NCI-H1105 (cell line): ENCODE measurements at places on chromosomes 3 and 15.
A peak's percentile ranks its signal among the peaks of the same experiment; 100 is the strongest.

DNA sequence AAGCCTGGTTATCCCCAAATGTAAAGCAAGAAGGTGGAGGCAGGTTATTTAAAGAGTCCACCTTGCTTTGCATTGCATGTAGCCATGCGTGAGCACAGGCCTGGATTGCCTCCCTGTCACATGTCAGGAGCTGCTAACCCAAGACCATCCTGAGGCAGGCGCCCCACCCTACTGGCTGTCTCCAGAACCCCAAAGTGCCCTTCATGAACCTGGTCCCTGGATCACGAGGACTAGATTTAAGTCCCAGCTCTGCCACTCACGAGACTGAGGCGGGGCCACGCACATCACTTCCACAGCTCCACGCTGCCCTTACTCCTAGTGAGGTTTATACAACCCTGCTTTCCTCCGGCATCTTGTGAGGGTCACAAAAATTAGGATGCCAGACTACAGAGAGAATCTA, 17.6 kb downstream of the MRPL46 start:
- no peak for DNase-seq

GRCh38 chr3:170330366-170330765, 27.1 kb upstream of the SKIL start:
- no peak for DNase-seq

- DNase-seq, result no peak
Measured at GRCh38 chr3:177946936-177947335, 589.3 kb upstream of the KCNMB2 start.

DNA sequence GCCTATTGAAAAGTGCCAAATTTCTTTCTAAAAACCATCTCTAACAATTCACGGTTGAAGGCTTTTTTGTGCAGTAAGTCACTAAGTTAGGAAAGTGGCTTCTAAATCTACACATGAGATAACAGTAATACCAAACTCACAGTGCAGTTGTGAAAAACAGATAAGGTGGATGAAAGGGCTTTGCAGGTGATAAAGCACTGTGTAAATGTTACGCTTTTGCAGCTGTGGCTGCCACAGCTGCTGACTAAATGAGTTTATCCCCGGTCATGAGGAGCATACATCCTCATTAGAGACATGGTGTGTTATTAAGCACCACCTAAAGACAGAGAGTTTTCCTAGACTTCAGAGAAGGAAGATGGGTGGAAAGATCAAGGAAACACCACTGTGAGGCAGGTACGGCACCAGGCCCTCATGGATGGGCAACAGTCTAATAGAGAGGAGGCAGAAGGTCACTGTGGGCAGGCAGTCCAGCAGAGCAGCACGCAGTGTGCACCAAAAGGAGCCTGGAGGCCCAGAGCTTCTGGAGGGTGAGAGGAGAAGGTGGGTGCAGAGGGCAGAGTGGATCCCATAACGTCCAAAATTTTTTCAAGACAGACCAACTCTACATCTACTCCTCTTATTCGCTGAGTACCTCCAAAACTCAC, 68.5 kb downstream of the FMN1 start:
- DNase-seq, result no peak

DNA sequence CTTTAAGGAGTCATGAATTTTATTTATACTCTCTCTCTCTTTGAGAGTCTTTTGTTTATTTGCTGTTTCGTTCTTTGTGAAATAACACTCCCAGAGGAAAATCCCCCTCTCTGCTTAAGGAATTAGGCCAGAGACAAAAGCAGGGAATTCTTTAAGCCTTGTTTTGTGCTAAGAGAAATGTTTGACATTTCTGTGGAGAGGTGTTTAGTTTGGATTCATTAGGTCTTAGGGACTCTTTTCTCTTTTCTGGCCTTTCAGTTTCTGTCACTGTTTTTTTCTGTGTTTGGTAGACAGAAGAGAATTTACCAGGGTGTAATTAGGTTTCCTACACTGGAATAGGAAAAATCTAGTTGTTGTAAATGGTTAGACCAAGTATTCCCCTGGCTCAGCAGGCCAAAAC, 241.8 kb upstream of the NR2F2 start:
- no peak for DNase-seq

DNA sequence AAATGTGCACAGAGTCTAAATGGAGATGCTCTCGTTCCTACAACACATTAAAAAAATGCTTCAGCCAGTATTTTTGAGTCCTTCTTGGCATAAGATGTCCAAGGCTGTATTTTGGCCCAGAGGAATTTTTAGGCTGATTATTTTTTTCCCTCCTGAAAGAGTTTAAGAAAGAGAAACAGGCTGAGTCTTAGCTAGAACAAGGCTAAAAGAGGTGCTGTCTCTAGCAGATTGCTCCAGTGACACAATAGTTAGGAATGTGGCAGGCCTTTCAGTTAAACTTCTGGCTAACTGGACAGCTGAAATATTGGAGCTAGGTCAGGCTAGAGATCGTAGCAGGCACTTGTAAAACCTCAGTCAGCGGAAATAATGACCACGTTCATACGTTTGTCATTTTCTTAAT, 271.4 kb upstream of the RARB start:
- no peak for DNase-seq

GRCh38 chr15:92149465-92149864, 244.2 kb upstream of the ST8SIA2 start:
- no peak for DNase-seq

DNA sequence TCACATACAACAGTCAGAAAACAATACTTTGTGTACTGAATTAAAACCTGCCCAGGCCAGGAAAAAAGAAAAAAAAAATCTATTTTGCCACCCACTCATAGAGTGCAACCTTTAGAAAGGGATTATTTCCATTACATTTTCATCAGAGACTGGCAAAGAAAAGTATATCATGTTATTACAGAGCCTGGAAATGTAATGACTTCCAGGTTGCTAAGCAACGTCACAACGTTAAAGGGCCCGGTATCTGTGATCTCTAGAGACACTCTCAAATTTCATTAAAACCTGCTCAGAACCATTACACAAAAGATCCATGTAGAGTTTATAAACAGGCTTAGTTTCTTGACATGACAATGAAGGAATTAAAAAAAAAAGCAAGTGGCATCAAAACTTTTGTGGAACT, 170.5 kb downstream of the CTNNB1 start:
- DNase-seq, result peak; percentile 14

- DNase-seq, result no peak
Measured at GRCh38 chr15:46763091-46763490, 954.2 kb upstream of the SEMA6D start.

DNA sequence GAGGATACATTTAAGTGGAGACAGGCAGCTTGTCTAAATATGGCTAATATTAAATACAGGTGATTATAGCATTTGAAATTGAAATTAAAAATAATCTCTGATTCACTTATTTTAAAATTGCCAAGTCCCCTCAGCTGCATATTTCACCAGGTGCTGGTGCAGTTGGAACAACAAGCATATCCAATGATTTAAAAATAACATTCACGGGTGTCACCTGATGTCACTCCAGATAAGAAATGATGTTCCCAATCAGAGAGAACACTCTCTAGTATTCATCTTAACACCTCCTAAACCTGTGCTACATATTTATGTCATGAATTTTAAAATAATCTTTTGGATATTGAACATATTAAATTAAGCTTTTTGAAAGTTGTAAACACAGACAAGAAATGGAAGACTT, 249.9 kb downstream of the CADM2 start:
- no peak for DNase-seq

- DNase-seq, result no peak
Measured at GRCh38 chr15:70907784-70908471, 15.3 kb downstream of the LRRC49 start.

DNA sequence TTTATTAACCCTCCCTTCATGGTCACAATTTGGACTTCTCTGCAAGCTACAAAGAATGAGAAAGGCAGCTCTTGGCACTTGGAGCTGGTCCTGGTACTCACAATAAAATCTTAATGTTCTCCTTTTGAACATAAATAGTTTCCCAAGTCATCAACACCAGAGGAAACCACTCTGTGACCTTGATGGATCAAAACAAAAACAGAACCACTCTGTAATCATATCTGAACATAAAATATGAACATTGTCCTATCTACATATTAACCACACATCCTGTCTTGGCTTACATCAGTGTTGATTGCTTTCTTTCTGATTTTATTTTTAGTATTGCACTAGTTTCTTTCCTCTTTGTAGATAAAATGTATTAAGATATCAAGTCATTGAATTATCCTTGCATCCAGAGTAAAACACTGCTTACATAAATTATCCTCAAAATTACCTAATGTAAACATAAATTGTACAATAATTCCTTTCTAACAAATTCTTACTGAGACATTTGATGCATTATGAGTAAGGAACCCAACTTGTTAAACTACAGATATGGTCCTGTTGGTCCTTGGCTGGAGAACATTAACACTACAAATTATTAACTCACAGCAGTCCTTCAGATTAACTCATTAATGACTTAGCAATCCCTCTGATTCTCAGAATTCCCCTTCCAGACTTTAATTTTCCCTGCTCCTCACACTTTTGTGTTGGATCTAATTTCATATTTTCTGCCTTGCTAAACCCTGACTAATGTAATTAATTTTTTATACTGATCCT, 860.5 kb downstream of the DIPK2A start:
- no peak for DNase-seq

DNA sequence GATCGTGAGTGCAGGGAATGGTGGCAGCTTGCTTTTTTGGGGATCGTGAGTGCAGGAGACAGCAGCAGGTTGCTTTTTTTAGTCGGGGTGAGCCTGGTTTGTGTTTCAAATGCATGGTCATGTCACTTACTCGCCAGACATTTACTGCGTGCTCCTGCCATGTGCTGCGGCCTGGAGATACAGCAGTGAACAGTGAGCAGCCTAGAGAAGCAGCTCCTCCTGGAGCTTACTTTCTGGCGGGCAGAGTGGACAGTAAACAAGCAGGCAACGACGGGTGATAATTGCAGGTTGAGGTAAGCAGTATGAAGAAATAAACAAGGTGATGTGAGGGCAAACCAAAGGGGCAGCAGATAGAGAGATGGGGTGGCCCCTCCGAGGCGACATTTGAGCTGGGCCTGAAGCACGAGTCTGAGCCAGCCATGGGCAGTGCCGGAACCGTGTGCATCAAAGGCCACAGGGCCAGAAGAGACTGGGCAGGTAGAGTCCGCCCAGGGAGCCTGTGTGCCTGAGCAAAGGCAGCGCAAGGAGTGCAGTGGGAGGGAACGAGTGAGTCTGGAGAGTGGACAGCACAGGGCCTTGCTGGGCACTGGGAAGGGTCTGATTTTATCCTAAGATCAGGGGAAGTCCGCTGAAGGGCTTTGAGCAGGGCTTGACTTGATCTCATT, 57.3 kb upstream of the RASA2 start:
- DNase-seq, result no peak

DNA sequence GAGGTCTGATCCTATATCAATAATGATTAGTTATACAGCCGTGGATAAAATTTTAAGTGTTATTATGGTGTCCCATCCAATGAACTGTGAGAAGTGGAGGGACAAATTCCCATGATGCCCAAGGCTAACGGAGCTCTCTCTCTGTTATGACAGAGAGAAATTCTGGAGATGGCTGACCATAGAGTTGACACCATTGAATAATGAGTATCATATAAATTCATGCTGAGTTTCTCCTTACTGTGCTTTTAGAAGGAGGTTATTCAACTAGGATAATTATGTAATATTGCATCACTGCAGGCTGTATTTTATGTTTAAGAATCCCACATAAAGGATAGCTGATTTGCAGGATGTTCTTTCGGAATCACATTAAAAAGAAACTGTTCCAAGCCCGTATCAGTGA, 82.9 kb downstream of the PYDC2 start:
- no peak for DNase-seq

- no peak for DNase-seq
Measured at GRCh38 chr3:63652066-63652725, at the start of gene SNTN. TSS of gene SNTN (plus strand) at chr3:63652675. CDS start at chr3:63652688, 13 bp downstream.

DNA sequence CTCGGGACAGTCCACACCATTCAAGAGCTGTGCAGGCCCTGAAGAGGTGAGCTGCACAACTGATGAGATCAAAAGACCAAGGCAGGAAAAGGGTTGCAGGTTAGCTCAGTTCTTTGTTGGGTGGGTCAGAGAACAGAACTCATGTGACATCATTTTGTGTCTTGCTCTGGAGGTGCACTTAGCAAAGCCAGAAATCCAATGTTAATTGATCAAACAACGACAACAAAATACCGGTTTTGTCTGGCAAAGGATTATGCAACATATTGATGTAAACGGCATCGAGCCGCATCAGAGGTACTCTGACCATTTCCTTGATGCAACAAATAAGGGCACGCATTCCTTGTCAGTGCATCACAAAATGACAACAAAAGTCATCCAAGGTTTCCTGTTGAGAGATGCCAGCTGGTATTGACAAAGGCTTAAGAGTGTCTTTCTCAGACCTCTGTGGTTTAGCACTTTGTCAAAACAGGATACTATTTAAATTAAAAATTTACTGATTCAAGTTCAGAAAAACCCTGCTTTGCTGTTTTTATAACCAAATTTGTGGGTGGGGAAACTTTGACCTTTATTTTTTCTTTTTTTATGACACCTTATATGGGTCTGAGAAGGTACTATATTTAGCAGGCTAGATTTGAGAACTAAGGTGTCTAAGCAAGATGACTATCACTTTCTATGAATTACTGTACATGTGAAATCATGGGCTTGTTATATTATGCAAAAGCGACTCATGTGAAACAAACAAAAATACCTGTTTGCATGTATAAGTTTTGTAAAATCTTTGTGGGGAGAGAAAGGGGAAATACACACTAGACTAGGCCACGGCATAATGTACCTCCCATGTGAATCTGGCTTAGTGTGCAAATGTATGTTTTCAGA, 496.1 kb downstream of the FOXP1 start:
- DNase-seq, result no peak
